WTC11 (cell line): ENCODE measurements at places on chromosomes 7 and 10.

DNA sequence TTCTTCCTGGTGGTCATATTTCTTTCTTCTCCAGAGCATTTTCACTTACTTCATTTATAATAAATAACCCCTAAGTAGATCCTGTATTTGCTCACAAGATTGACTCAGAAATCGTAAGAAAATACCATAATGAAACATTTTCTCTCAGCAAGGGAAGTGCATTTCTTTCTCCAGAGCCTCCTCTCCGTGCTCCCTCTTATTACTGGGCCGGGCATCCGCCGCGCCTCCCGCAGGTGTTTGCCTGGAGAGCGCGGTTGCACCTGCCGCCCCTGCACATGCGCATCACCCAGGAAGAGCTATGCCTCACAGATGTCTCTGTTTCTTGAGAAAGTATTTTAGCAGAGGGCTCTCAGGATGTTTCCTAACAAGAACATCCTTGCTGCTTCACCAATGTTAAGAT is 509.2 kb downstream of the TCERG1L start:
- no peak for DNase-seq

DNA sequence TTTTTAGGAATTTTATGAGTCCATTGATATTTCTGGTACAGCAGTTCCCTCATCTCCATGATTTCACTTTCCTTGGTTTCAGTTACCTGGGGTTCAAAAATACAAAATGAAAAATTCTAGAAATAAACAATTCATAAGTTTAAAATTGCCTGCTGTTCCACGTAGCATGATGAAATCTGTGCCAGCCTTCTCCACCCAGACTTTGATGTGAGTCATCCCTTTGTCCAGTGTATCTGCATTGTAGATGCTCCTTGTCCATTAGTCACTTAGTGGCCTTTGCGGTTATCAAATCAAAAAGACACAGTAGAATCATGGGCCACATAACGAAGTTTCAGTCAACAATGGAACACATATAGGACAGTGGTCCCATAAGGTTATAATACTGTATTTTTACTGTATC is 286.9 kb downstream of the PTEN start:
- no peak for DNase-seq

DNA sequence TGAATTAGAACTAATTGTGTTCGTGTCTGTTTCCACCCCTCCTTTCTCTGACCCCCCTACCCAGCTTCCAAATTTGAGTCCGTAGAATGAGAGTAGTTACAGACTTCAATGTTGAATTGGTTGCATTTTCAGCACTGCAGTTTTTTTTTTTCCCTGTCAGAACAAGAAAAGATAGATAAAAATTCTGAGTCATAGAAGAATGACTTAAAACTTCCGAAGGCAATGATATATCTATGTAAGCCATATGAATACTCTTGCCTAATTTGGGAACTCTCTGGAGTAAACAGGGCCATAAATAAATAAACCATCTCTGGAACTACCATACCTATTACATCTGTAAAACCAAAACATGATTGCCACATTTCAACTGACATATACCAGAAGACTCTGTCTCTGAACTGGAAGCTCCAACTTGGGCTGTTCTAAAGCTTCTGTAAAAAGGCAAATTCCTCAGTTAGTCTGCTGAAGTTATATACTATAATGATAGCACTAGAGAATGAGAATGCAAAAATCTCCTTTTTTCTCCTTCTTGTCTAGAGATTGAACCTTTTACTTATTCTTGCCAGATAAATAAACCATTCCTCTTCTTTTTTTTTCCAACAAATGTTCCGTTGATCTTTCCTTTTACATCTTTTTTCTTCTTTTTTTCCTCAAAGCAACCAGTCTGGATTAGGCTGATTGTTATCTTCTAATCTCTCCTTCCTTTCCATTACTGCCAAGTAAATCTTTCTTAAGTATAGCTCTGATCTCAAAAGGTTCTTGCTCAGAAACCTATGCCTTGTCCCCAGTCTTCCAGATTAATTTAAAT is 23.5 kb downstream of the VCL start:
- no peak for DNase-seq

DNA sequence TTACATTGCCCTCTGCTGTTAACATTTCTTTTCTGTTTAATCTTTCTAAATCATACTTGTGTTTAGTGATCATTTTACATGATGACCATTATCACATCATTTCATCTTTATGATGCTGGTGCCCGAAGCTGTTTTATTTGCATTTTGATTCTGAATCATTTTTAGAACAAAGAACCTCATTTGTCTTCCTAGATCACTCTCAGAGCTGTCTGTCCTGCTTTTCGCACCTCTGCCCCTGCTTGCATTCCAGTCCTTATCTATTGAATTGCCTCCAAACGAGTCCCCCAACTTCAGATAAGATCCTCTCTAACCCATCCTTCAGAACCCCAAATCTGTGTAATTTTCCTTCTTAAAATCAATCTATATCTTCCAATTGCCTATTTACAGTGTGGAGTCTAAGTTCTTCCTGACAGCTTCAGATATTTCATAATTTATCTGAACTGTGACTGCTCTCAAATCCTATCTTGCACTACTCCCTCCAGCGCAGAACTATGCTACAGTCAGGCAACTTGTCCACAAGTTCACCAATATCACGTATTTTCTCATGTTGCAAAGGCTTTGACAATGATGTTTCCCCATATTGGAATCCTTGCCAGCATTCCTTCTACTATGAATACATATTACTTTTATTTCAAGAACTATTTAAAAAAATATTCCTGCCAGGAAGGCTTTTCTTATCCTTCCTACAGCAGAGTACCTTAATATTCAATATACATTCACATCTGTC is 346.5 kb upstream of the CACNA2D1 start:
- no peak for DNase-seq

GRCh38 chr7:121023683-121024511 is 35.4 kb downstream of the CPED1 start:
- no peak for DNase-seq

- DNase-seq = peak; percentile 52
These were observed 19.9 kb downstream of the MINDY4 start for GRCh38 chr7:30791114-30791513.

GRCh38 chr10:95841661-95842498 is 65.9 kb upstream of the CC2D2B start:
- DNase-seq = peak; percentile 23

DNA sequence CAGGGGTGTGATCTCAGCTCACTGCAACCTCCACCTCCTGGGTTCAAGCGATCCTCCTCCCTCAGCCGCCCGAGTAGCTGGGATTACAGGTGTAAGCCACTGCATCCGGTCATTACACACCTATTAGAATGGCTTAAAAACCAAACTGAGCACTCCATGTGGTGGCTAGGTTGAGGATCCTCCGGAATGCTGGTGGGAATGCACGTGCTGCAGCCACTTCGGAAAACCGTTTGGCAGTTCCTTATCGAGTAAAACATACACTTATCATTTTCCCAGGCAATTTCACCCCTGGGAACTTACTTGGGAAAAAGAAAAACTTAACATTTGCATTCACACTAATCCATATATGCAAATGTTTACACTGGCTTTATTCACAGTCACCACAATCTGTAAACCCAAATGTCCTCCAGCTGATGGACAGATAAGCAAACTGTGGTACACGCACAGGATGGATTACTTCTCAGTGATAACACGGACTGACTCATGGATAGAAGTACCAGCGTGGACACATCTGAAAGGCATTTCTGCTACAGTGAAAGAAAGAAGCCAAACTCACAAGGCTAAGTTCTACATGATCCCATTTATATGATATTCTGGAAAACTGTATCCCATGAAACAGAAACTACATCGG is 20.4 kb downstream of the RFC2 start:
- no peak for DNase-seq

GRCh38 chr7:425794-426188 is 93.9 kb downstream of the PDGFA start:
- DNase-seq = no peak

DNA sequence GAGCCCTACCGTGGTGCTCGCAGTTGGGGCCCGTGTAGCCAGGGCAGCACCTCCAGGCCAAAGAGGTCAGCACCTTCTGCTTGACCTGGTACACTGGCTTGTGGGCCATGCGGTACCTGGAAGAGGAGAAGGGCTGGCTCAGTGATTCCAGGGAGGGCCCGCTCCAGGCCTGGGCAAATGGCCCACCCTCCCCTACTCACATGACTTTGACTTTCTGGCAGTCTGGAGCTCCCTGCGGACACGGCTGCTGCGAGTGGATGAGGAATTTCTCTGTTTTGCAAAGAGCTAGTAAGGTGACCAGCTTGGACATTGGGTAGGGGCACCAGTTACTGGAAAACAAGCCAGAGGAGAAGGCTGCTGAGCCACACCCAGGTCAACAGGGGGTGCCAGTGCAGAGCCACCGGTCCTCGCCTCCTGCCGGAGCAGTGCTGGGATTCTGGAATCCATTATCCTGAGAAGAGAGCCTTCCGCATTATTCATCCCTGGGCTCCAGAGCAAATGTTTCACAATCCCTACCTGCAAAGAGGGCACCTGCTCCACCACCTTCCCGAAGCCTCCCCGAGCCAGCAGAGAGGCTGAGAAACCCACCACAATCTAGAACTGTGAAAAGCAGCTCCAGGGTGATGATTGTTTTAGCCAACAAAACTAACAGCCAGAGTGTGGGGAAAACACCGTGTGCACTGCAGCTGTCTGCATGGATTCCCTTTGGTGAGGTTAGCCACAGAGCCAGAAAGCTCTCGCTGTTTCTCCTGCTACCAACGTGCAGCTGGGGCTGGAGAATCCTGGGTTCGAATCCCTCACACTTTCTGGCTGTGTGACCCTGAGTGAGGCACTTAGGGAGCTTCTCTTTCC is 11.8 kb downstream of the MMRN2 start:
- DNase-seq = peak; percentile 82

DNA sequence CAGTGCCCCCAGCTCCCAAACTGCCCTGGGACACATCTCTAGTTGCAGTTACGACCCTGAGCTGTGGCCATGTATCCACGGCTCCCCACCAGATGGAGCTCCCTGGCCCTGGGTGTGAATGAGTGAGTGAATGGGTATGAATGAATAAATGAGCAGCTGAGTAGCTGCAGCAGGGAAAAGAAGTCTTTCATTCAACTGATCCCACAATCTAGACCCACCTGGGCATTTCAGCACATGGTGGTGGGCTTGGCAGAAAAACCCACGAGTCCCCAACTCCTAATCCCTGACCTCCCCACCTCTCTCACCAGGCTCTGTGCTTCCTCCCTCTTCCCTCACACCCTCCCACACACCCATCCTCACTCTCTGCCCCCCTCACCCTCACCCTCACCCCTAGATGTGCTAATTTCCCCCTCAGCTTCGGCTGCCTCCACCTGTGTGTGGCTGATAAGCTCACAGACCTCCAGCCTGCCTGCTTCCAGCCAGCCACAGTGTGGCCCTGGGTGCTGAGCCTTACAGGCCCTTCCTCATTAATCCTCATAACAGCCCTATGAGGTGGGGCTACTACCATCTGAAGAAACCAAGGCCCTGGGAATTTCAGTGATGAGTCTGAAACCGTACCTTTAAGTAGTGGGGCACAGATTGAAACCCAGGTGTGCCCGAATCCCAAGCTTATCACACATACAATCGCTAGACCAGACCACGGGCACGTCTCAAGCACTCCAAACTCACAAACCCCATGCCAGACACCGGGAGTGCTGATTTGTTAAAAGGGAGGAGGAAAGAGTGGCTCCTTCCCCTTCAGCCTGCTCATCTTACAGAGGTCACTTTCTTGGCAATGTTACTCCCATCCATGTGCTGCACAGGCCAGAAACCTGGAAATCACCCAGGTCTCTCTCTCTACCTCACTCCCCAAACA is 2.2 kb upstream of the ATP6V1F start:
- DNase-seq = no peak

DNA sequence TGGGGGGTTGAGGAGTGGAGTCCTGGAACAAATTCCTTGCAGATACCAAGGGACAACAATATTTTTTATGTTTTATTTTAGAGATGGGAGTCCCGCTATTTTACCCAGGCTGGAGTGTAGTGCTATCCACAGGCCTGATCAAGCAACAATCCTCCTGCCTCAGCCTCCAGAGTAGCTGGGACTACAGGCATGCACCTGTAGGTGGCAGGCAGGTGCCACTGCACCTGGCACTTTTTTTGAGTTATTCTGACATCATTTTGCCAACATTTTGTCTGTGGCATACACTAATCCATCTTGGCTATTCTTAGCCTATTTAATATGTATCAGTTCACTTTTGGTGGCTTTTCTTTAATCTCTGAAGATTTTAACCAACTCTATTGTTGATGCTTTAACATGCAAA is 317.8 kb upstream of the MTPN start:
- peak; percentile 12 for DNase-seq

GRCh38 chr7:20376796-20377195 is 46.1 kb downstream of the ITGB8 start:
- DNase-seq = no peak

GRCh38 chr7:47827351-47827756 is 120.9 kb downstream of the PKD1L1 start:
- no peak for DNase-seq

DNA sequence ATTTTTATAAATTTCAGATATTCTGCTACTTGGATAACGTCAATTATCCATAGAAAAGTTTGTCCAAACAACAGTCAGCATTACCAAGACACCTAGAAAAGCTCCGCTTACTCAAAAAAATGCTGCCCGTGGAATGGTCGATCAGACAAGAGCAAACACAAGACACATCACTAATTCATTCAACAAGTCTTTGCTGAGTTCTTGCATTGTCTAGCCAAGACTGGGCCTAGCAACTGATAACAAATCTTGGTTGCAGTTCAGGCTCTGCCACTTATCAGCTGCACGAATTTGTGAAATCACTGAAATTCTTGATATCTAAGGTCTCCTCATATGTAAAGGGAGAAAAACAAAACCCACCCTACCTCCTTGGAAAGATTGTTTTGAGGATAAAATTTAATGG is 168.3 kb downstream of the AKR1D1 start:
- no peak for DNase-seq

GRCh38 chr10:122462533-122463465 is 1.4 kb downstream of the HTRA1 start:
- DNase-seq = no peak

DNA sequence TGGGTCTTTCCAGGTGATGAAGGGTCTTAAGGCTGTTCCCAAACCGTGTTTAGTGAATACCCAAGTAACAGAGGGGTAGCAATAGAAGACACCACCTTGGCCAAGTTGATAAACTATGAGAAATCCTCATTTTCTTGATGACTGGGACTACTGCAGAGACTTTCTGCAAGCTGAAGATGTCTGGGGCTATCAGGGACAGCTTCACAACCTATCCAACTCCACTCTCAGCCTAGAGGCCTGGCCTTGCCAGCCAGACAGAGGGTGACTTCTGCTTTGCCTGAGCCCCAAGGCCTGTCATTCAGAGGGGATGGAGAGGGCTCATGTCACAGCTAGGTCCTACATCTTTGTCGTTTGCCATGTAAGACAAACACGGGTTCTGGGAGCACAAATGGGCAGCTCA is 255.9 kb upstream of the GRB10 start:
- DNase-seq = no peak

GRCh38 chr10:11205030-11205772 is 187.5 kb downstream of the CELF2 start:
- DNase-seq = no peak

DNA sequence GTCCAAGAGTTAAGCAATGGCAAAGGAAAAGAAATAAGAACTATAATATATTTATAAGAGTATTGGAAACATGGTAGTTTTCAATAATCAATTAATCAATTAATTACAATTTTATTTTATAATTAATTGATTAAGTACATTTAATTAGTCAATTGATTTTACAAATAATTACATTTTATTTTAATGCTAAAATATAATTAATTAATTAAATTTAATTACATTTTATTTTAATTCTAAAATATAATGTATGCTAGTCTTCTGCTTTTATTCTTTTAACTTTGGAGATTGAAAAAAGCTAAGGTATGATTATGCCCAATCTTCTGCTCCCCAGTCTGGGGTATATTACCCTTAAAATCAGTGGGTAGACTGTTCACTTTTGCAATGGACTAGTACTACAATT is 686.8 kb upstream of the LRRTM3 start:
- no peak for DNase-seq

- DNase-seq = no peak
These were observed 123.0 kb upstream of the ADARB2 start for GRCh38 chr10:1860351-1860750.
